ENCODE measurements at places on chromosomes 3 and 15.

DNA sequence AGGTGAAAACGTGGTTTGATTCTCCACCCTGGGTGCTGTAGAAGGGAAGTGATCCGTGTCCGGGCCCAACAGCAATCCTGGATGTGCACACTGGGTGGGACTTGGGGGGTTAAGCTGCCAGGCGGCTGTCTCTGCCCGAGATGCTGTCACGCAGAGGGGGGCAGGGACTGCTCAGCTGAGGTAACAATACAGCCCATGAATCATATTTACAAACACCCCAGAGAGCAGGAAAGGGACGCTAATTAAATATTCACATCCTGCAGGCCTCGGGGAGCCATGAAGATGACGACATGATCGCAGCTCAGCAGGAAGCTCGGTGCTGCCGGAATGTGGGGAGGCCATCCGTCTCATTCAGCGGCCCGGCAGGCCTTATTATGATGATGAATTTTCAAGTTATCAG is 17.9 kb upstream of the CRABP1 start:
- no peaks in the 10 kb centered on the region for H3K36me3 ChIP-seq
- peaks cover 7% of the 10 kb centered on the region for H3K4me1 ChIP-seq
- H3K27me3 ChIP-seq: no peaks in the 10 kb centered on the region
- H3K4me3 ChIP-seq: peak overlapping the region; percentile 37
- H3K27ac ChIP-seq: no peak overlapping the region
- peak; percentile 50 for DNase-seq

- H3K27me3 ChIP-seq: no peaks in the 10 kb centered on the region
- no peak overlapping the region for H3K27ac ChIP-seq
- H3K4me3 ChIP-seq: no peak overlapping the region
- no peaks in the 10 kb centered on the region for H3K36me3 ChIP-seq
- no peak for DNase-seq
These were observed 50.1 kb downstream of the PPM1L start for GRCh38 chr3:160806094-160806493.

DNA sequence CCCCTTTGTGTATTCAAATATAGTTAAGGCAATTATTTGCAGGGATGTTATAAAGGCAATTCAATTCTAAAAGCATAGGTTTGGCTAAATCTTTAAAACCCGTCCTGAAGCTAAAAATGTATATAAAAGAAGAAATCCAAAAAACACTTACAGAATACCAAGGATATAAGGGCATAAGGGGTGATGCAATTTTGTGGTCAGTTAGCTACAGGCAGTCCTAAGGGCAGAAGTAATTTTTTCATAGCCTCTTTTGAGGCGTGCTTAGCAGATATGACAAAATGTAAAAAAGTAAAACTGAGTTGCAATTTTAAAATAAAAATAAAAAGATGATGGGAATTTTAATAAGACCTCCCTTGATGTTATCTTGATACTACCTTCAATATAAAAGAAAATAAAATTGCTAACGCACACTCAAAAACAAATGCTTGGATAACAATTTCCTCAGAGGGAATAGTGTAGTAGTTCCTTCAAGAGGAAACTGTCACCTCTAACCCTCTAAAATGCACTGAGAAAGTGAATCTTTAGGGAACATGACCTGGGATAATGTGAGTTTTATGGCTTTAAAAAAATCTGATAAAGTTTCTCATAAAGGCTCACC is 104.2 kb downstream of the MYH15 start:
- H3K4me3 ChIP-seq: no peak overlapping the region
- H3K27me3 ChIP-seq: no peaks in the 10 kb centered on the region
- H3K36me3 ChIP-seq: no peaks in the 10 kb centered on the region
- H3K4me1 ChIP-seq: peaks cover 2% of the 10 kb centered on the region

DNA sequence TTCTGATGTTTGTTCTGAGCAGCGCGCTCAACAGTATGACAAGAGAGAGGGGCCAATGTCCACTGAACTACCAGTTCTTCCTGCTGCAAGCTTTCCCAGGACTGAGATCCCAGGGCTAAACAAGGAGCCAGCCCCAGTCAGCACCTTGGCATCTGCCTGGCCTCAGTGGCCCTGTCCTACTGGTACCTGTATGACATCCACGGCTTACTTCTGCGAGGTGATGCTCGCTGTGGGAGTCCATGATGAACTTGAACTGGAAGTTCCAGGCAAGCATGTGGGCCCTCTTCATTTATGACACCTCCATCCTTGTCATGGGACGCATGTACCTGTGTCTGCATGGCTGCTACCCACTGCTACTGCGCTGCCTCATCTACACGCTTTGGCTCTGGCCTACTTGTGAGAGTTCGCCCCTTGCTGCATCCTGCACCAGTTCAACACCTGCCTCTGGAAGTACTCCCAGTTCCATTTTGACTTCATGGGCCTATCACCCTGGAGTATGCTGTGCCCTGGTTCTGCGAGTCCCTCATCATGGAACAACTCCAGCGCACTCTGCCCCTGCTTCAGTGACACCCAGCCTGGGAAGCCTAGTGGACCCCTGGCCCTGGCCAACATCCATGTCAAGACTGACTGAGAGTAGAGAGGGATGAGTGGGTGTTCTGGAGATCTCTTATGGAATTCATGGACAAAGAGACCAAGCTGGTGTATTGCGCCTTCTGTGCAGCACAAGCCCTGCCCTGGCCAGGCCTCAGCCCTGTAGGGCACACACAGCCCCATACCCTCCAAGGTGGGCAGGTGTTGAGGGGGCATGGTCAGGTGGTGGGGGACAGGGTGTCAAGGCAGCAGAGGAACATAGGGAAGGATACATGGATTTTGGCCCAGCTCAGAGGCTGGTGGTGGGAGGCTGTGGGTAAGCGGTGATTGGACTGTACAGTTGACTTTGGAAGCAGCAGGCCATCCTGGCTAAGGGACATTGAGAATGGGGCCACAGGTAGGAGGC is 246.8 kb downstream of the NLGN1 start:
- H3K27ac ChIP-seq: no peak overlapping the region
- DNase-seq: no peak
- no peak overlapping the region for H3K4me3 ChIP-seq
- no peaks in the 10 kb centered on the region for H3K4me1 ChIP-seq

GRCh38 chr15:68593341-68593740 is 14.5 kb downstream of the CORO2B start:
- no peaks in the 10 kb centered on the region for H3K27me3 ChIP-seq
- DNase-seq: no peak
- H3K36me3 ChIP-seq: no peaks in the 10 kb centered on the region
- H3K27ac ChIP-seq: no peak overlapping the region
- no peak overlapping the region for H3K4me3 ChIP-seq

- no peak overlapping the region for H3K4me3 ChIP-seq
- H3K4me1 ChIP-seq: no peaks in the 10 kb centered on the region
- H3K27me3 ChIP-seq: no peaks in the 10 kb centered on the region
- DNase-seq: no peak
- no peak overlapping the region for H3K27ac ChIP-seq
These were observed 59.7 kb downstream of the MAP3K13 start for GRCh38 chr3:185422677-185423076.

GRCh38 chr15:80476036-80476435 is 71.9 kb downstream of the ARNT2 start:
- H3K27ac ChIP-seq: no peak overlapping the region
- peaks cover 8% of the 10 kb centered on the region for H3K4me1 ChIP-seq
- H3K4me3 ChIP-seq: no peak overlapping the region
- no peak for DNase-seq
- peaks cover 25% of the 10 kb centered on the region for H3K36me3 ChIP-seq
- no peaks in the 10 kb centered on the region for H3K27me3 ChIP-seq

Data from H9 (cell line).